ENCODE measurements at places on chromosomes 12 and 14. TPM values are rescaled to one million over a fixed set of nuclear protein-coding genes. Genes with fewer than 3 reads are reported as not detected.

GRCh38 chr12:1246637-1247036 lies 255.6 kb downstream of the ERC1 start:
- DNase-seq: no peak
- no peaks in the 10 kb centered on the region for H3K36me3 ChIP-seq
- peaks cover 17% of the 10 kb centered on the region for H3K4me1 ChIP-seq
- H3K4me3 ChIP-seq: no peak overlapping the region
- no peak overlapping the region for H3K27ac ChIP-seq

DNA sequence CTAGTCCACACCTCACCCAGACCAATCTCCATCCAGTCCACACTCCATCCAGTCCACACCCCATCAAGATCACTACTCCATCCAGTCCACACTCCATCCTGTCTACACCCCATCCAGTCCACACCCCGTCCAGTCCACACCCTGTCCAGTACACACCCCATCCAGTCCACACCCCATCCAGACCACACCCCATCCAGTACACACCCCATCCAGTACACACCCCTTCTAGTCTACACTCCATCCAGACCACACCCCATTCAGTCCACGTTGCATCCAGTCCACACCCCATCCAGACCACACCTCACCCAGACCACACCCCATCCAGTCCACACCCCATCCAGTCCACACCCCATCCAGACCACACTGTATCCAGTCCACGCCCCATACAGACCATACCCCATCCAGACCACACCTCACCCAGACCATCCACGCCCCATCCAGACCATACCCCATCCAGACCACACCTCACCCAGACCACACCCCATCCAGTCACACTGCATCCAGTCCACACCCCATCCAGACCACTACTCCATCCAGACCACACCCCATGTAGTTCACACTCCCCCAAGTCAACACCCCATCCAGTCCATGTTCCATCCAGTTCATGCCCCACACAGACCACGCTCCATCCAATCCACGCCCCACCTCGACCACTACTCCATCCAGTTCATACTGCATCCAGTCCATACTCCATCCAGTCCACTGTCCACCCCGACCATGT lies 116.6 kb upstream of the RTL1 start:
- no peak overlapping the region for H3K27ac ChIP-seq
- no peaks in the 10 kb centered on the region for H3K27me3 ChIP-seq
- no peak overlapping the region for H3K4me3 ChIP-seq
- H3K36me3 ChIP-seq: no peaks in the 10 kb centered on the region
- 0 out of 2 replicates have a peak, but pooled peaks cover 8% of the 10 kb centered on the region for H3K4me1 ChIP-seq
- no peak for DNase-seq

GRCh38 chr12:130461839-130462557 lies 124.3 kb downstream of the PIWIL1 start:
- H3K27me3 ChIP-seq: no peaks in the 10 kb centered on the region
- H3K4me1 ChIP-seq: no peaks in the 10 kb centered on the region
- H3K4me3 ChIP-seq: no peak overlapping the region
- DNase-seq: no peak

DNA sequence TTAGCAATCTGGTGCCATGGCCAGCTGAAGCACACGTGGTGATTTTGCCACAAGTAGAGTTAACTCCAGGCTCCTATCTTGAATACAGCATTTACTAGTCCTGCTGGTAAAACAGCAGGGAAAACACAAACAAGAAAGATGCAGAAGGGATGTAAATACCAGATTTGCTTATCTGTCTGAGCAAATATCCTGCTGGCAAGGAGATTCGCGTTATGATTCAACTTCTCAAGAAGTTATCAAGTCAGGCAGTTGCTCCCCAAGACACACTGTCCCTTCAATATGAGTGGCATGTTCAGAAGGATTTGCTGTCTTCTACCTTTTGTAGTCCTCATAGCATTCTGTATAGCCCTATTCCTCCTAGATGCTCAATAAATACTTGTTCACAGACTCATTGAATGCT lies 171.2 kb upstream of the EGLN3 start:
- no peaks in the 10 kb centered on the region for H3K27me3 ChIP-seq
- H3K4me3 ChIP-seq: no peak overlapping the region
- H3K4me1 ChIP-seq: no peaks in the 10 kb centered on the region
- no peak overlapping the region for H3K27ac ChIP-seq
- no peak for DNase-seq
- no peaks in the 10 kb centered on the region for H3K36me3 ChIP-seq

DNA sequence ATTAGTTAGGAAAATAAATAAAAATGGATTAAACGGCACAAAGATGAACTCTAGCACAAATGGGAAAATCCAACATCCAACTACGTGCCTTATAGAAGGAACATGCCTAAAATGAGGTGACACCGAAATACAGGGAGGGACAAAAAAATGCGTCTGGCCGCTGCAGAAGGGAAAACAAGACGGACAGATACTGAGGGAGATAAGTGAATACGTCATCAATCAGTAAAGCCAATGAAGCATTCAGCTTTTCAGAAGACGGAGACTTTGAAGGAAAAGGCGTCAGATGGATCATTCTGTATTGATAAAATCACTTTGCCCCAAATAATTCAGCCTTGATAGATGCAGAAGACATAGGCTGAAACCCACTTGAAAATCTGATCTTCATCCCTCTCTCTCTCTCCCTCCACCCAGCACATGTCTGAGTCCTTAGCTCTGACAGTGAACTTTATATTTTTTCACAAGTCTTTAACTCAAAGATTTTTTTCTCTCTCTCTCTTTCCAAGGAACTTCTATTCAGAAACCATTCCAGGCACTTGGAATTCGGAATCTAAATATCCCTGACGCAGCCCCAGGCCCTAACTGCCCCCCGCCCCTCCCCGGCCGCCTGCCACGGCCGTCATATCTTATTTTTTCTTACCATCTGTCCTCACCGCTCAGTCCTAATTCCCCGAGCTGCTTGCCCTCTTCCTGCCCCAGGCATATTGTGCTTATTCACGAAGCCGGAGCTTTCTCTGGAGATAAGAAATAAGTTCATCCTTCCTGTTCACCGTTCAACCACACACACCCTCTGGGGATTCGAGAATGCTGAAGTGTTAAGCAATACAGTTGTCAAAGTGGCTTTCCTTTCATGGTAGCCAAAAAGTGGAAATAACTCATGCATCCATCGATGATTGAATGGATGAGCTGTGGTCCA lies 35.5 kb upstream of the RFLNA start:
- no peak for DNase-seq
- no peak overlapping the region for H3K27ac ChIP-seq
- no peak overlapping the region for H3K4me3 ChIP-seq
- H3K36me3 ChIP-seq: no peaks in the 10 kb centered on the region
- H3K4me1 ChIP-seq: no peaks in the 10 kb centered on the region
- no peaks in the 10 kb centered on the region for H3K27me3 ChIP-seq

- no peak for DNase-seq
- H3K27ac ChIP-seq: no peak overlapping the region
- no peaks in the 10 kb centered on the region for H3K27me3 ChIP-seq
- H3K4me1 ChIP-seq: no peaks in the 10 kb centered on the region
- H3K36me3 ChIP-seq: no peaks in the 10 kb centered on the region
Observed at GRCh38 chr14:76837524-76837923, 11.3 kb downstream of the LRRC74A start.

GRCh38 chr14:45699471-45699870 lies 446.5 kb upstream of the MIS18BP1 start:
- H3K4me1 ChIP-seq: no peaks in the 10 kb centered on the region
- H3K27ac ChIP-seq: no peak overlapping the region
- no peaks in the 10 kb centered on the region for H3K36me3 ChIP-seq
- H3K27me3 ChIP-seq: no peaks in the 10 kb centered on the region
- H3K4me3 ChIP-seq: no peak overlapping the region

- no peak overlapping the region for H3K4me3 ChIP-seq
- H3K27ac ChIP-seq: no peak overlapping the region
- H3K4me1 ChIP-seq: 0 out of 2 replicates have a peak, but pooled peaks cover 3% of the 10 kb centered on the region
- no peaks in the 10 kb centered on the region for H3K27me3 ChIP-seq
Observed at GRCh38 chr12:67355428-67356379, 86.5 kb downstream of the CAND1 start.

DNA sequence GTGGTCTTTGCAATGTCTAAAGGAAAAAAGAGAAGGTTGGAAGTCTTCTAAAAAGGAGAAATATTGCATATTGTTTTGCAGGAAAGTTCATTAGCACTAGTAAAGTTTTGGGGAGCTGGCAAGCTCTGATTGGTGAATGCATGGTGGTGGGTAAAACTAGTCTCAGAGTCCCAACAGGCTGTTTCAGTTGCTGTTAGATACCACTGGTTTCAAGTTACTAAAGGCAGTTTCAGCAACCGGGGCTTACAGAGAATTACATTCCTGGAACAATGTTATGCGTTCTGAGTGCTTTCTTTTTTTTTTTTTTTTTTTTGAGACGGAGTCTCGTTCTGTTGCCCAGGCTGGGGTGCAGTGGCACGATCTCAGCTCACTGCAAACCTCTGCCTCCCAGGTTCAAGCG lies 208.2 kb downstream of the EPS8 start:
- no peak overlapping the region for H3K4me3 ChIP-seq
- no peak overlapping the region for H3K27ac ChIP-seq
- no peaks in the 10 kb centered on the region for H3K4me1 ChIP-seq

DNA sequence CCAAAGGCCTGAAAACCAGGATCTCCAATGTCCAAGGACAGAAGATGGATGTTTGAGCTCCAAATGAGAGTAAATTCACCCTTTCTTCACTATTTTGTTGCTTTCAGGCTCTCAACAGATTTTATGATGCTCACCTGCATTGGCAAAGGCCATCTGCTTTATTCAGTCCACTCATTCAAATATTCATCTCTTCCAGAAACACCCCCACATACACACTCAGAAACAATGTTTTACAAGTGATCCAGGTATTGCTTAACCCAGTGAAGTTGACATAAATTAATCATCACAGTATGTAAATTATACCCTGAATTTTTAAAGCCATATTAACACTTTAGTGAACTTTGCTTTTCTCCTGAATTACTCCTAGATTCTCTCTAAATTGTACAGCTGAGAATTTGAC lies 63.3 kb downstream of the DUSP6 start:
- H3K4me1 ChIP-seq: no peaks in the 10 kb centered on the region
- no peak overlapping the region for H3K4me3 ChIP-seq
- no peak overlapping the region for H3K27ac ChIP-seq
- H3K27me3 ChIP-seq: no peaks in the 10 kb centered on the region
- H3K36me3 ChIP-seq: no peaks in the 10 kb centered on the region
- no peak for DNase-seq

- H3K4me1 ChIP-seq: peaks cover 27% of the 10 kb centered on the region
- peak; percentile 64 for DNase-seq
- H3K36me3 ChIP-seq: 0 out of 2 replicates have a peak, but pooled peaks cover 4% of the 10 kb centered on the region
- H3K27ac ChIP-seq: no peak overlapping the region
- H3K4me3 ChIP-seq: no peak overlapping the region
Observed at GRCh38 chr12:95721320-95721719, 69.2 kb downstream of the NTN4 start.

GRCh38 chr14:44170556-44170955 lies 336.5 kb downstream of the FSCB start:
- H3K4me3 ChIP-seq: no peak overlapping the region
- DNase-seq: no peak
- H3K27ac ChIP-seq: no peak overlapping the region
- H3K27me3 ChIP-seq: no peaks in the 10 kb centered on the region
- no peaks in the 10 kb centered on the region for H3K36me3 ChIP-seq
- H3K4me1 ChIP-seq: no peaks in the 10 kb centered on the region

DNA sequence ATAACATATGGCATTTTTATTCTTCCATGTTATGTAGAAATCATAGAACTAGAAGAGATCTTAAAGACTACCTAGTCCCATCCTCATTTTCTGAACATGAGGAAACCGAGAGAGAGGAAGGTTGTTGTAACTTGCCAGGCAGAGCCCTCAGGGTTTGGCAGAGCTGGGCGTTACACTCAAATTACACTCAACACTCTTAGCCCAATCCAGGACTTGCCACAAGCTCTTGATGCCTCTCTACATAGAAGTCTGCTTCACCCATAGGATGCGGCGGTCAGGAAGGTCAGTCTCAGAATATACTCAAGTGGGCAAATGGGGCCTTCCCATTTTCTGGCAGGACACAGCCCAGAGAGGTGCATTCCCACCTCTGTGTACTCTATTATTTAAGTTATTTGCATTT lies 208.1 kb downstream of the ZFP36L1 start:
- H3K4me3 ChIP-seq: no peak overlapping the region
- peaks cover 24% of the 10 kb centered on the region for H3K4me1 ChIP-seq
- no peak overlapping the region for H3K27ac ChIP-seq
- DNase-seq: no peak
- no peaks in the 10 kb centered on the region for H3K27me3 ChIP-seq
- no peaks in the 10 kb centered on the region for H3K36me3 ChIP-seq

DNA sequence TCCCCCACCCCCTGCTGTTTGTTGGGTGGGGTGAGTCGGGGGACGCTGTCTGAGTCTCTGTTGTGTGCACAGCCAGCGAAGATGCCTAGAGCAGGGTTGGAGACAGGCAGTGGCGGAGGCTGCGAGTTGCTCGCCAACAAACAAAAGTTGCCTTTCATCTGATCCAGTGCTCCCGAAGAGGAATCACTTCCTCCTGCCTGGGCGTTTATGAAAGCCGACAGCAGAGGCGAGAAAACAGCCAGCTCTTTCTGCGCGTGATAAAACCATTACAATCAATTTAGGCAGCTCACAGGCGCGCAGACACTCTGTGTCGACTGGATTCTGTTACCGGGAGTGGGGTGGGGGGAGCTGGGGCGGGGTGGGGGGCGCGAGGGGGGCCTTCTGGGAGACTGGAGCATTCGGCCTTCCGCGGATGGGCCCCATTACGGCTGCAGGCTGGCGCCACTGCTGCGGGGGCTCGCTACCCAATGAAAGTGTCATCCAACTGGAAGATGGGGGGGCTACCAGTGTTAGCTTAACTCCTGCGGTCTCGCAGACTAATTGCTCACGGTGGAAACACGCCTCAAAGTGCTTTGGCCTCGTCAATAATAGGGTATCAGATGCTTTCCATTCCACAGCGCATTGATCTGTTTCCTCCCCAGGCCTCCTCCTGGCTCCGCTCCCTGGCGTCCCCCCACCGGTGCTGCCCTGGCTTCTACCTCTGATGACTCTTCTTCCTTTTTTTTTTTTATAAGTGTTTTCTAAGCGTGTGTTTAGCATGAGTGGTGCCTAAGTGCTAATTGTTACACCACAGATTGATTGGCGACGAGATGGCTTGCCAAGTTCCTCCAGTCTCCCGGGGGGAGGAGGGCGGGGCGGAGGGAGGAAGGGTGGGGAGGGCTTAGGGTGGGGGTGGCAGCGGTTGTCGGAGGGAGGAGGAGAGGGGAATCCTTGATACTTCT lies 678.4 kb downstream of the MED13L start:
- peak; percentile 47 for DNase-seq
- no peaks in the 10 kb centered on the region for H3K36me3 ChIP-seq
- no peak overlapping the region for H3K27ac ChIP-seq

GRCh38 chr14:28098856-28099255 lies 667.7 kb upstream of the FOXG1 start:
- peaks cover 6% of the 10 kb centered on the region for H3K4me1 ChIP-seq
- H3K4me3 ChIP-seq: no peak overlapping the region
- H3K27ac ChIP-seq: no peak overlapping the region
- H3K27me3 ChIP-seq: no peaks in the 10 kb centered on the region
- H3K36me3 ChIP-seq: no peaks in the 10 kb centered on the region
- no peak for DNase-seq

GRCh38 chr12:31496257-31496656 lies 94.7 kb downstream of the DENND5B start:
- DNase-seq: no peak
- peak overlapping the region; percentile 20 for H3K27ac ChIP-seq
- H3K4me3 ChIP-seq: no peak overlapping the region

Gene OR4E2
- not detected for total RNA-seq

Gene EIF5
- total RNA-seq: 177 TPM

Gene SPX
- 0.16 TPM for total RNA-seq

Gene PCNX1
- total RNA-seq: 53.1 TPM

Gene TMEM132C
- total RNA-seq: 0.04 TPM

Gene CHURC1
- total RNA-seq: 42.0 TPM

Gene CD27
- not detected for total RNA-seq

Data from GM23338 (cell line).